ENCODE measurements at places on chromosomes 5 and 9. TPM values are rescaled to one million over a fixed set of nuclear protein-coding genes. Genes with fewer than 3 reads are reported as not detected.

DNA sequence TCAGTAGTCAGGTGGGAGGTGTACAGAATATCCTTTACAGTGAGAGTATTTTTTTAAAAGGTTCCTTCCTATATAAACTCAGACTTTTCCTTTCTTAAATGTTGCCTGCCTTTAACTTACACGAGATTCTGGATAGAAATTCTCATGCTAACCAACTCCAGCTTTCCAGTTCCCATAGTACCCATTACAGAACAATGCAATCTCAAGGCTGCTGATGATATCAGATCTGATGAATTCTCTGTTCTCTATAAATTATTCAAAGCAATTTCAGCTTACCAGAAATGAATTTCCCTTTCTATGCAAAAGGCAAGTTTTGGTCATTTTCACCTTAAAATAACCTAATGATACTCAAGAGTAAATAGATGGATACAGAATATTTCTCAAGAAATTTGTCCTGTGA is 90.3 kb downstream of the NUDT12 start:
- DNase-seq, result no peak

DNA sequence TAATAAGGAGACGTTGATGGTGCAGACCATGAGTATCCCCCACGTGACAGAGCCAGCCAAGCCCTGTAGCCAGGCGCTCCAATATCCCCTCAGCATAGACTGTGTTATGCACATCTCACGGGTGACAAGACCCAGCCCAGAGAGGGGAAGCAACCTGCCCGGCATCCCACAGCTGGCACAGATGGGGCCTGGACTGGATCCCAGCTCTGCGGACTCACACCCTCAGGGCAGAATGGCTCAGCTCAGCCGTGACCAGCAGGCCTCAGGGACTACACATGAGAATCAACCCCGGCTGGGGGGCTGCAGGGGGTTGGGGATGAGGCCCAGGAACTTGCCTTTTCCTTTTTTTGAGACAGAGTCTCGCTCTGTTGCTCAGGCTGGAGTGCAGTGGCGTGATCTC is 11.7 kb downstream of the FIBCD1 start:
- no peak for DNase-seq

DNA sequence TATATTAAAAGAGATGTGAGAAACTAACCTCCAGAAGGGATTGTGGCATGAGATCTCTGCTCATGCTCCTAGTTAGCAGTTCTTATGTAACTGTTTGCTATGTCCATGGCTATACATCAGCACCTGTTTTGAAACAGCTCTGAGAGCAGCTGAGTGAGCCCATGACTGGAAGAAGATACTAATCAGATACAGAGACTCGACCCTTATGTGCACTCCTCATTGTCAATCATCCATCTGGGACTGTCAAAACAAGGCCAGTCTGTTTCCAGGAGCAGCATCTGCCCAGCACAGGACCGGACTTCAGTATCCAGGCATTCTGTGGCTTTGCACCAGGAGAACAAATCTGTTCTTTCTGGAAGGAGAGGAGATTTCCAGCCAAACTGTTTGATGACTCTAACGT is 77.7 kb downstream of the EFNA5 start:
- no peak for DNase-seq

- DNase-seq, result no peak
Measured at GRCh38 chr9:34049630-34050384, 1.1 kb upstream of the UBAP2 start.

GRCh38 chr9:100099722-100100042 is 639 bp downstream of the INVS start:
- DNase-seq, result no peak

DNA sequence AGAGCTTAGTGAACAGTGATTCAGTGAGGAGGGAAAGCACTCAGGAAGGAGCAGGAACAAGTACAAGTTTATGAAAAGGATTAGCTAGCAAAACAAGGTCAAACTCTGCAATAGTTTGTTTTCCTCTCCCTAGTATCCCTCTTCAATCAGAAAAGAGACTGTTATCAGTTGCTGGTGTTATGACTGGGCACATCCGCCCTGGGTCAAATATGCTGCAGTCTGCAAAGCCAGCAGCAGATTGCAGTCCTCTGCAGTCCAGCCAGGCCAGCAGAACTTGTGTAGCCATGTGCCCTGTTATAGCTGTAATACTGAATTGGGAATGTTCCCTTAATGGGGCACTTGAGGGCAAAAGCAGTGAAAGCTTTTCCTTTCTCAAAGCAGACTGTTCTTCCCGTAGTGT is 12.0 kb downstream of the PCDHAC2 start:
- DNase-seq, result no peak

- DNase-seq, result peak; percentile 60
Measured at GRCh38 chr5:58891086-58891970, 308.5 kb downstream of the RAB3C start.

The AFAP1L1 gene
- polyA plus RNA-seq, result 19.0 TPM

The PTGDS gene
- 3.8 TPM for polyA plus RNA-seq

All from left renal pelvis (tissue), 4 donors.